ENCODE measurements at places on chromosomes 2 and 18. TPM values are rescaled to one million over a fixed set of nuclear protein-coding genes. Genes with fewer than 3 reads are reported as not detected.

Gene DYTN
- polyA plus RNA-seq: not detected

Gene DLX1
- 0.07 TPM for polyA plus RNA-seq

Gene EMILIN1
- 184 TPM for polyA plus RNA-seq

Gene LDLRAD4
- 0.32 TPM for polyA plus RNA-seq

DNA sequence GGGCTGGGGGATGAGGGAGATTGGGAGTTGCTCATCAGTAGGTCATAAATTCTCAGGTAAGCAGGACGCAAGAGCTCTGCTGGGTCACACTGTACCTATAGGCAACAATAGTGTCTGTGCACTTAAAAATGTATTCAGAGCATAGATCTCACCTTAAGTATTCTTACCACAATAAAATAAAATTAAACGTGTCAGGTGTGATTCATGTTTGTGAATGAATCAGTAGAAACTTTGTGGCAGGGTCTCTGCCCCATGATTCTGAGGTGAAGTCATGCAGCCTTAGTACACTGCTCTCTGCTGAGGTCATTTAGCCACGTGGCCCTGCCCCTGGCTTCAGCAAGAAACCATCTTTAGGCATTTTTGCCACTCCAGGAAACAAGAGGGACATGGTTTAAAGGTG, 253.8 kb downstream of the FBXO15 start:
- no peak for DNase-seq
- H3K27me3 ChIP-seq: peaks cover 28% of the 10 kb centered on the region
- no peak overlapping the region for H3K27ac ChIP-seq

- H3K4me1 ChIP-seq: no peaks in the 10 kb centered on the region
- peak overlapping the region; percentile 79 for H3K27ac ChIP-seq
- H3K4me3 ChIP-seq: no peak overlapping the region
Observed at GRCh38 chr2:37742286-37742685, 70.8 kb upstream of the CDC42EP3 start.

GRCh38 chr2:5977477-5977876, 285.3 kb downstream of the SOX11 start:
- H3K27me3 ChIP-seq: no peaks in the 10 kb centered on the region
- H3K4me3 ChIP-seq: no peak overlapping the region
- H3K27ac ChIP-seq: no peak overlapping the region
- peaks cover 26% of the 10 kb centered on the region for H3K4me1 ChIP-seq
- no peaks in the 10 kb centered on the region for H3K36me3 ChIP-seq

DNA sequence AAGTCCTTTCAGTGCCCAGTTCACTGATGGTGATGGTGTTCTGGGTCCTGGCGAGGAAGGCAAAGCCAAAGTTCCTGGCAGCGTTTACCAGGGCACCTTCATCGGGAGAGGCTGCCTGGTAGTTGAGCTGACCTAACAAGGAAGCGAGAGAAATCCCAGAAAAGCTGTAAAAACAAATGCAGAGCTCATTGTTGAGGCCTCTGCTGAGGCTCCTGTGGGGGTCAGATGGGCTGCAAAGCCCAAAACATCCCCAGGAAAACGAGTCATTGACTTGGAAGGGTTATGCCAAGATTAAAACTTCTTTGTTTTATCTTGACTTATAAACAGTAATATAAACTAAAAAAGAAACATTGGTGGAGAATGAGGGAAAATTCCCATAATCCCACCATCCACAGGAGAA, 53.3 kb upstream of the NARS1 start:
- H3K4me3 ChIP-seq: no peak overlapping the region
- no peaks in the 10 kb centered on the region for H3K27me3 ChIP-seq
- no peaks in the 10 kb centered on the region for H3K4me1 ChIP-seq
- DNase-seq: no peak
- no peak overlapping the region for H3K27ac ChIP-seq

DNA sequence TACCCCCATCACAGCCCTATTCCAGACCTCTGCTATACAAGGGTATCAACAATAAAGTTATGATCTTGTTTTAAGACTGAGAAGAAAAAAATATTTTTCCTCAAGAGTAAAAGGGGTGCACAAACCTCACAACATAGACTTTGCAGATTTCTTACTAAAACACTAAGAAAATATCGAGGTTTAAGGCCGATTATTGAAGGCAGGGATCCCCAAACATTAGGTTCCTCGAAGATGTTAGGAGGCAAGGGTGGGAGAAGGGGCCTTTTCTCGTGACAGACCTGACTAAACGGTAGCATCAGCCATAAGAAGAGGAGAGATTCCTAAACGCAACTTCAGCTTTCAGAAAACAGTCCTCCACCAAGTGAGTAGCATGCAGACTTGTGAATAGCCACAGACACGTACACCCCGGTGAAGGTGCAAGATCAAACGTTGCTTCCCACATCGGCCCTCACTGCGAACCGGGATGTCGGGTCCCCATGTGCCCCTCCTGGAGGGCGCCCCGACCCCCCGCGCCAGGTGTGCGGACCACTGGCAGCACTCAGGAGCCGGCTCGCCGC, 678 bp downstream of the PIAS2 start:
- peaks cover 15% of the 10 kb centered on the region for H3K4me1 ChIP-seq
- H3K36me3 ChIP-seq: no peaks in the 10 kb centered on the region
- DNase-seq: peak; percentile 34

DNA sequence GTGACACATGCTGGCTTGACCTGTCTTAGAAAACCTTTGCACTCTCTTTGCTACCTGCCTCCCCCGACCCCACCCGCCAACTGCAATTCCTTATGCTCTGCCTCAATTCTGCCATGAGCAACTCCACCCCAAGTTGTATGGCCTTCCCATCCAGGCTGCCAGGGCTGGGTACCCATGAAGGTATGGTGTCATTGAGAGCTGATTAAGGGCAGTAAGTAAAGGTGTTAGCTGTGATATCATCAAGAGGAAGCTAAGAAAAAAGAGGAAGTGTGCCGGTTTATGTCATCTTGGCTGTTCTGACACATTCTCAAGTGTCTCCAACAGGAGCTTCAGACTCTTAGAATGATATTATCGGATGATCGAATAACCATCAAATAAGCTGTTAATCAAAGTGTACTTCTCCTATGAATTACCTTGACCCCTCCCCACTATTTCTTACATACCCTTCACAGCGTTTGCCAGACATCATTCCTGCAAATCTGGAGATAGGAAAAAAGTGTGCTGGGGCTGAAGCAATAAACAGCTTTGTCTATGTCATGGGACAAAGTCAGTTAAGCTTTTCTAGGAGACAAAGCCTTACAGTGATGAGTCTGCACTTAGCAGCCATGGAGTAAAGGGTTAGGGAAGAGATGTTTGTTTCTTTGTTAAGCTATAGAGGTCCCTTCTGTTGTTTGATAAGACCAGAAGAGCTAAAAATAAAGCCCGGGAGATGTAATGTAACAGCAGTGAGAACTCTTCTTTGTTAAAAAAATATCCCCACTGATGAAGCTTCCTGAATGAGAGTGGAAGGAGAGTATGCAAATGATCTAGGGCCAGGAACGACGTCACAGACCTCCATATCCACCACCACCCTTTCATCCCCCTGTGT, 40.4 kb upstream of the SMAD2 start:
- no peaks in the 10 kb centered on the region for H3K36me3 ChIP-seq
- no peaks in the 10 kb centered on the region for H3K27me3 ChIP-seq
- H3K4me1 ChIP-seq: no peaks in the 10 kb centered on the region
- H3K27ac ChIP-seq: no peak overlapping the region
- H3K4me3 ChIP-seq: no peak overlapping the region
- DNase-seq: no peak

DNA sequence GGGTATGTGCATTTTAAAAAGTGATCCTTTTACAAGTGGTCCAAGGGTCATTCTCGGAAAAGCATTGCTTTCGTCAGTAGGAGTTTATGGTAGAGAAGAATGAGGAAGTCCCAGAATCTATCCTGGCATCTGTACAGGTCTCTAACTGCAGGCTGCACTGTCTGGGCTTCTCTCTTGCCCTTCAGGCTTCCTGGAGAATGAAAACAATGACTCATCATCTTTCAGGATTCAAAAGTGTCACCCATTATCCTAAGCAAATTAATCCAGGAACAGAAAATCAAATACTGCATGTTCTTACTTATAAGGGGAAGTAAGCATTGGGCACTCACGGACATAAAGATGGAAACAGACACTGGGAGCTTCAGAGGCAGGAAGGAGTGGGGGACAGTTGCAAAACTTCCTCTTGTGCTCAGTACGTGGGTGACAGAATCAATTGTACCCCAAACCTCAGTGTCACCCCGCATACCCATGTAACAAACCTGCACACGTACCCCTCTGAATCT, 60.2 kb upstream of the TXNDC2 start:
- no peaks in the 10 kb centered on the region for H3K27me3 ChIP-seq
- peak overlapping the region; percentile 71 for H3K27ac ChIP-seq
- H3K4me1 ChIP-seq: peaks cover 10% of the 10 kb centered on the region
- H3K4me3 ChIP-seq: no peak overlapping the region
- H3K36me3 ChIP-seq: no peaks in the 10 kb centered on the region

Data from SK-N-SH (cell line).